ENCODE measurements at places on chromosomes 7 and 10.
A peak's percentile ranks its signal among the peaks of the same experiment; 100 is the strongest.

DNA sequence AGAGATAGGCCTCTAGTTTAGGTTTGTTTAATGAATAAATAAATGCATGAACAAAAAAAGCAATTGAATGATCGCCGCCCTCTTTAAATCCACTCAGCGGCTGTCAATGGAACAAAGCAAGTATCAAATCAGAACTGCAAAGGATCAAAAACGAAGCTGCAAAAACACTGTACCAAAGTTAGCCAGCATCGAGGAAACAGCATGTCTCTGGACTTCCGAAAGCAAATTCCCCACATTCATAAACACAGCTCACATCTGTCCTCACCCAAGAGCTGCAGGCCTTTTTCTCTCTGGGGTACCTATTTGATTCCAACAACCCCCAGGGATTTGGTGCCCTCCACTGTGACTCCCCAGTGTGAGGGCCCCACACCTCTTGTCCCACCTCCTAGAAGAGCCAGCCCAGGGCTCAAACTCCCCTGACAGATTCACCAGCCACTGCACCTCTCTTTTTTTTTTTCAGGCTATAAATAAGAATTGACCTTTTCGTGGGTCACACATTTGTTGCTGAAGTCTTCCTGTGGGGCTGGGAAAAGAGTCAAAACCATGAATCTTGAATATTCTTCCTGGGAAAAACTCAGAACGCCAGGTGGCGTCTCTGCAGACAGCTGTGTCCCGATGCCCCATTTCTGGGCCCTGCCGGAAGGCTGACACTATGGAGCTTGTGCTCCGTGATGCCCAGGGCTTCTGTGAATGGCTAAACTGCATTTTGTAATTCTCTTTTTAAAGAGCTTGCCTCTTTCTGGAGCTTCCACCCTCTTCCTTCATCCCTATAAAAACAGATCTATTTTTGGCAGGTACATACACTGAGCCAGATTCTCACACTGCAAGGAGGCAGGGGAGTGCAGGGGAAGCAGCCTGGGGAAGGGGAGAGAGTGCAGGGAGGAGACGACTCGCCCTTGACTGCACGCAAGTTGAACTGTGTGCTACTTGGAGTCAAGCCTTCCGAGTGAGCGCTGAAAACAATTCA is 51.7 kb downstream of the HSPA12A start:
- DNase-seq, result no peak

DNA sequence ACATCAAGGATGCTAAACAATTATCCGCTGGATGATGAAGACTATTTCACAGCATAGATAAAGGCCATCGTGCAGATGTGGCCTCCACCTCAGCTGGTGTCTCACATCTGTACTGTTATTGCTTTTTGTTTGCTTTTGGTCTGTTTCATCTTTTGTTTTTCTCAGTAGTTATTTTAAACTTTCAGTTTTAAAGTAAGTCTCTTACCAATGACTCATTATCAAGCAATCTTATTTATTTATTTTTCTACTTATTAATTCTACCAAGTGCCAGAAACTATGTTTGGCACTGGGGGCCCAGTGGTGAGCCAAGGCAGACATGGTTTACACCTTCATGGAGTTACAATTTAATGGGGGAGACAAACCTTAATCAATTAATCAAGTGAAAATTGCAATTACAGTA is 250.9 kb upstream of the TMEM72 start:
- DNase-seq, result no peak

DNA sequence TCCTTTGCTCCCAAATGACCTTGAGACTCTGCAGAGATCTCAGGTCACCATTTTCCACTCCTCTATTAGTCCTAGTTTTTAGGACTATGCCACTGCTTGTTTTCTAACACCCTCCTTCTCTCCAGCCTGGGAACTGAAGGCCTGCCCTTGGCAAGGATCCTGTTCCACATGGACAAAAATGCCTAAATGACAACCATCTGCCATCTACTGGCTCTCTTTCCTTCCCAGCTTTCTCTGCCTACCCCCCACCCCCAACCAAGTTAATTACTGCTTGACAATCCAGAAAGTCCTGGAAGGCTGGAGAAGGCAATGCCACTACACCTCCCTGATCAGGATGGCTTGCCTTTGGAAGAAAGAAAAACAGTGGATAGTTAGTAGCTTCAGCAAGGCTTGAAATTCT is 44.8 kb upstream of the SP8 start:
- DNase-seq, result no peak

DNA sequence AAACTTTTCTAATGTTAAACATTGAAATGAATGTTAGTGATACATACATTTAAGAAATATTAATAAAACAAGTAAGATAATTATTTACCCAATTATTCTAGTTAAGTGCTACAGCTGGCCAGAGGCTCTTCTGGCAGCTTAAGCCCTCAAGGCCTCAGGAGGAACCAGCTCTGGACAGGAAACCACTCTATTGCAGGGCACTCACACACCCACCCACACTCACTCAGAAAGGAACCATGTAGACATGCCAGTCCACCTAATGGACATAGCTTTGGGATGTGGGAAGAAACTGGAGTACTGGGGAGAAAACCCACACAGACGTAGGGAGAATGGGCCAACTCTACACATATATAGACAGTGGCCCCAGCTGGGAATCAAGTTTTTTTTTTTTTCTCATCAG is 28.2 kb downstream of the UMAD1 start:
- no peak for DNase-seq

GRCh38 chr7:128933180-128933891 is 4.4 kb upstream of the IRF5 start:
- peak; percentile 78 for DNase-seq

DNA sequence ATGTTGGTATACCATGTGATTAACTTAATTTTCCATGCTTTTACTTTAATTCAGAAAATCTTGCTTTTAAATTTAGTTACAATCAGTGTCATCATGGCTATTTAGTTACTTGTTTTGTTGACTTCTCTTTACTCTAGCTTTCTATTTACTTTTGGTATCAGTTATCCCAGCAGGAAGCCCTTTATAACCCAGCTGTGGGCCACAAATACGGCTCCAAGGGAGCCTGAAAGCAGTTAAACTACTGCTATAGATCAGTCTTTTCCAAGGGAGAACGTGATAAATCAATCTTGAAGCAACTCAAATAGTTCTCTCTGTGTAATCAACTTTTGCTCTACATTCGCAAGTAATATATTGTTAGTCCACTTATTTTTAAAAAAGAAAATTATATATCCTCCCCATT is 287.4 kb downstream of the CACNA2D1 start:
- no peak for DNase-seq

- no peak for DNase-seq
These were observed 68.5 kb upstream of the ARID5B start for GRCh38 chr10:61832866-61833481.

- DNase-seq, result no peak
These were observed 23.2 kb upstream of the NPFFR1 start for GRCh38 chr10:70306886-70307520.

DNA sequence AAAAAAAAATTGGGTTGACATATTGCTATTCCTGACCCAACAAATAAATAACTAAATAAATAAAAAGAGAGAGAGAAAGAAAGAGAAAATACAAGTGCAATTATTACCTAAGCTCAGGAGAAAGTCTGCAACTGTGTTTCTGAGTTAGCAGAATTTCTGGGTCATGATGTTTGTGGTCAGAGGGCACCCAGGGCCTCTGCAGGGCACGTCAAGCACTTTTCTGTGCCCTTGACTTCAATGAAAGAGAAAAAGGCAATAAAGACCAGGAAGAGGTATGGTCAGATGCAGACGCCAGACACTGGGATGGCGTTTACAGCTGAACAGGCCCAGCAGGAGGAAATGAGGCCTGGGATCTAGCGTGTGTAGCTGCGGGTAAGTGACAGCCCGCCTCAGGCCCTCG is 160.9 kb upstream of the GDF10 start:
- DNase-seq, result no peak

GRCh38 chr7:151187409-151188251 is 580 bp upstream of the ASB10 start:
- DNase-seq, result no peak

DNA sequence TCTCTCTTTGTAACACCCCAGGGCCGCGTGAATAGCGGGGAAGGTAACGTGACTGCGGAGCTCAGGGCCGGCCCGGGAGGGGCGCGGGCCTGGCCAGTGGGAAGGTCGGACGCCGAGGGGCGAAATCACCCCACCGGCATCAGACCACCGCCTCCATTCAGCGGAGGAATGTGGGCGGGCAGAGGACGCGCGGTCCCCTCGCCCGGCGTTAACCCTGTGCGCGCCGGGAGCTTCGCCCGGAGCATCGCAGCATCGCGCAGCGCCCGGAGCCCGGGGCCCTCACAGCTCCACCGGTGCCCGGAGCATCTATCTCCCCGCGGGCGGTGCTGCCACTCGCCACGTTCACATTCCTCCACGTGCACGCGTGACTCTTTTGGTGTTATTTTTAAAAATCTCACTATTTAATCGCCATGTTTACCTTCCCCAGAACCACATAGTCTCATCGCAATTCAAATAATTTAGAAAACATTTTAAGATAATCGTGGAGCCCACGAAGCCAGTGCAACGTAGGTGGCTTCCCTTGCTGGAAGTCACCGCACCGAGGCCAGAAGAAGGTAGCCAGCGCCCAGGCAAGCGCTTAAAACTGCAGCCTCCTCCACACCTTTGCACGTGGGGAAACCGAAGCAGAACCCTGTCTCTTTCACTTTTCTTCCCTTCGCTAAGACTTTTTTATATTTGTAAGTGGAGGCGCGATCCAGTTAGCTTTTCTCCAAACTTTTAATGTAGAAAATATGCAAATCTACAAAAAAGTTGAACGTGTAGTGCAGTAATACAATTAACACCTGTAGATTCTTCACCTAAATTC is 21.8 kb downstream of the FGFBP3 start:
- DNase-seq, result peak; percentile 74

DNA sequence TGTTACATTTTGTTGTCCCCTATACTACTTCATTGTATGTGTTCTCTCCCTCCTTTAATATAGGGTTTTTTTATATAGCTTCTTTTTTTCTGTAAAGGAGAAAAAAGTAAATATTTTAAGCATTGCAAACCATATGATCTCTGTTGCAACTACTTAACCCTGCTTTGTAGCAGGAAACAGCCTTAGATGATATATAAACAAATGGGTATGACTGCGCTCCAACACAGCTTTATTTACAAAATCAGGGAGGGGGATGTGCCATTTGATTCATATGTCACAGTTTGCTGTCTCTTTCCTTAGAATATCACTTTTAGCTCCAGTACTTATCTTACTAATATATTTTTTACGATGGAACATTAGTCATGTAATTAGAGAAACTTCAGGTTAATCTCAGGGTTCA is 155.2 kb upstream of the GNAI1 start:
- no peak for DNase-seq

DNA sequence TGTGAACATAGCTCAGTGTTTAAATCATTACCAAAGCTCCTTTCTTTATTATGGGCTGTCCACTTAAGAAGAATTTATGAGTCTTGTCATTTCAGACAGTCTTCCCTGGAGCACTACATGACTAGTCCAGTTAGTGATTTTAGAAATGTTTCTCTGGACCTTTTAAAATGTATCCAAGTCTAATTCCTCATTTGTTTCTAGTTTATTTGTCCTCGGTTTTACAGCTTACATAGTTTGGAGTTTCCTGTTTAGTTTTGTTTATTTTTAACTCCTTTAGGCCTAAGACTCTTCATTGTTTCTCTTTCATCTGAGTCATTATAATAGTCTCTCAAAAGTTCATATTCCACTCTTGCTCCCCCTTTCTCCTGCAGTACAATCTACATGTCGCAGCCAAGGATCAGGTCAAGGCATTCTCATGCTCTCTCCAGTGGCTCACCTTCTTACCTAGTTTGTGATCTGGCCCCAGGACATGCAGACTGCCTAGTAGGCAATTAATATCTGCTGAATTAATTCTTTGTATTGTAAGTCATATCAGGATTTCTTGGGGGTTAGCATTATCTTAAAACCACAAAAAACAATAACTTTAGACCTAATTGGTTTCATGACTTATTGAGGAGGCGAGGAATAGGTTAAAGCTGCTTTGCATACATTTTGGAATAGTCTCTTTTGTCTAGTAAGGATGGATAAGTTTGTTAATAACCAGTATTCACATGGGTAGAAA is 93.8 kb downstream of the MAPK8 start:
- DNase-seq, result no peak

GRCh38 chr10:60424971-60425370 is 35.3 kb upstream of the ANK3 start:
- DNase-seq, result no peak

DNA sequence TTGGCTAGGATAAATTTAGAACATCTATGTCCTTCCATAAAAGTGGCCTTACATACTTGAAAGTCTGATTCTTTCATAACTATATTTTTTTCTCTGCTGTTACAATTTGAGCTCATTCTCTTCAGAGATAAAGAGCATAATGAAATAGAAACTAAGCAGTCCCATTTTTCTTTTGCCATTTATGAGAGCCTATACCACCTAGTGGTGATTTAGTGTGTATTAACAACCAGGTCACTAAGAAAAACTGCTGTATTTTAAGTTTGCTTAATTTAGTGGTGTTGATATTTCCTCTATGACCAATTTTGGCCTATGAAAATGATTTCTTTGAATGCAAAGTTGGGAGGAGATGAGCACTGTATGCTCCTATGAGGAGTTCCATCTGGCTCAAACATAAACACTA is 88.7 kb upstream of the ZWINT start:
- no peak for DNase-seq

- no peak for DNase-seq
These were observed 55.9 kb downstream of the SLC25A13 start for GRCh38 chr7:96266015-96266414.

- DNase-seq, result no peak
These were observed 466.6 kb downstream of the XPNPEP1 start for GRCh38 chr10:109456566-109457301.

- DNase-seq, result no peak
These were observed 67.0 kb downstream of the CTBP2 start for GRCh38 chr10:125093199-125093973.

DNA sequence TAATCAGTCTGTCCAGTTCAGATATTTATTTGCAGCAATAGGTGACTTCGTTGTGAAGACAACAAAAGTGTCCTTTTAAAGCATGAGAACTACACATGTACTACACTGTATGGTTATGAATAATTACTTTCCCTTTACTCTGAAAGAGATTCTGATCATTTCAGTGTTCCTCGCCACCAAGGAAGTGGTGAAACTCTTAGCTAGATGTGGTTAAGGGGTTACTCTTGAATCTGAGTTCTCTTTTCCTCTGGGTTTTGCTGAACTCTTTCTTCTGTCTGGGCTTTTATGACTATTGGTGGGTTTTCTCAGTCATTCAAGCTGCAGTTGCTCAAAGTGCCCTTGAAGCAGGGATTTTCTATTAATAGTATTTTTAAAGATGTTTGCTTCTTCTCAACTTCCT is 127.9 kb upstream of the SEM1 start:
- no peak for DNase-seq

GRCh38 chr10:3666525-3667302 is 118.3 kb downstream of the KLF6 start:
- DNase-seq, result peak; percentile 73

DNA sequence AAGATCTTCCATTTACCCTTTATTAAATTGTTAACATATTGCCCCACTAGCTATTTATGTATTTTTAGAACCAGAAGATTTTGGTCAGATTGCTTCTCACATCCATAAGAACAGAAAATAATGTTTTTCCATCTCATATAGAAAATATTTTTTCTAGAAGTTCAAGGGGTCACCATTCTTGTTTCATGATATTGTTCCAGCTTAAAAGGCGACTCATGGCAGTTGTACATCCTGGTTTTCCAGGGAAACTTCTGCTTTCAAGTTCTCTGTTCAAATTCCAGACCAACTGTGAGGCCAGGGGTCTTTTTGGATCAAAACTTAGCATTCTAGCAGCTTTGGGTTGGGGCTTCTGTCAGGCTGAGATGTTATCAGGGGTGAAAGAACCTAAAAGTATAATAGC is 84.4 kb downstream of the LRRC4 start:
- DNase-seq, result no peak

- no peak for DNase-seq
These were observed 10.0 kb upstream of the DDIT4 start for GRCh38 chr10:72263613-72264241.

GRCh38 chr7:99199226-99199625 is 8.7 kb downstream of the KPNA7 start:
- no peak for DNase-seq

Data from activated CD8-positive, alpha-beta memory T cell treated with anti-CD3 and anti-CD28 coated beads for 24 hours (primary cell).